NCI-H2107 (cell line): ENCODE measurements at places on chromosomes 7 and 10.

DNA sequence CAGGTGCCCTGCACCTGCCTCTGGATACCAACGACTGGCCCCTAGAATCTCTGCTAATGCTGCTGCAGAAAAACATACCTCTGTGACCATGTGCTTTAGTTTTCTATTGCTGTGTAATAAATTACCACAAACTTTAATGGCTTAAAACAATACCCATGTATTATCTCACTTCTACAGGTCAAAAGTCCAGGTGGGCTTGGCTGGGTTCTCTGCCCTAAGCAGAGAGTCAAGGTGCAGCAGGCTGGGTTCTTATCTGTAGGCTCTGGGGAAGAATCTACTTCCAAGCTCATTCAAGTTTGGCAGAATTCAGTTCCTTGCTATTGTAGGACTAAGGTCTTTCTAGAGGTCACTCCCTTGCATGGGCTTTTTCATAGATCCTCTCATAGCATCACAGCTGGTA is 52.3 kb downstream of the CCDC71L start:
- DNase-seq, result no peak

DNA sequence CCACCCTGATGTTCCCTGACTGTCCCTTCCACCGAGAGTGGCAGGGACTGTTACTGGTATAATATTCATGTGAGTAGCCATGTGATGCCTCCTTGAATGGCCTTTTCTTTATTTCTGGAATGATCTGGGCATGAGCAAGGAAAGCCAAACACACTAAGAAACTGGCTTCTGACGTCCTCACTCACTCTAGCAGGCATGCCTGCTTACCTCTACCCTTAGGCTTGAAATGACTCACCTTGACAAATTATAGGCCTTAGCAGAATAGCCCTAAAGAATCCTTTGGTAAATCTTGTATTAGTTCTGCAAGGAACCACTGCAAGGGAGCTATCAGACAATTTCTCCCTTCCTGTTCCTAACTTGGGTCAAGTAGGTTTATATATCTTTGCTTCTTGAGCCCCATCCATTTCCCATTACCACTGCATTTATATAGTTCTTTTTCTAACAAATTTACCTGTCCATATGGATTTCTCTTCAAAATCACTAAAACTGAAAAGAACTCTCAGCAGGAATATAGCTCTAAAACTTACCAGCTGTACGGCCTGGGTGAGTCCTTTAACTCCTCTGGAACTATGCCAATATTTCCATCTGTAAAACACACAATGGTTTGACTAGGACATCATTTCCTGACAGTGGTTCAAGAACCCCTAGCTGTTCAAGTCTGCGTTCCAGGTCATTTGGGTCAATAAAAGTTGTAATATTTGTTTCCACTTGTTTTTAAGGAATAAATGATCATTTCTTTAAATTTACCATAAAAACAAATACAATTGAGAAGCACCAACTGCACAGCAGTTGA is 13.0 kb upstream of the NDUFA5 start:
- DNase-seq, result no peak

DNA sequence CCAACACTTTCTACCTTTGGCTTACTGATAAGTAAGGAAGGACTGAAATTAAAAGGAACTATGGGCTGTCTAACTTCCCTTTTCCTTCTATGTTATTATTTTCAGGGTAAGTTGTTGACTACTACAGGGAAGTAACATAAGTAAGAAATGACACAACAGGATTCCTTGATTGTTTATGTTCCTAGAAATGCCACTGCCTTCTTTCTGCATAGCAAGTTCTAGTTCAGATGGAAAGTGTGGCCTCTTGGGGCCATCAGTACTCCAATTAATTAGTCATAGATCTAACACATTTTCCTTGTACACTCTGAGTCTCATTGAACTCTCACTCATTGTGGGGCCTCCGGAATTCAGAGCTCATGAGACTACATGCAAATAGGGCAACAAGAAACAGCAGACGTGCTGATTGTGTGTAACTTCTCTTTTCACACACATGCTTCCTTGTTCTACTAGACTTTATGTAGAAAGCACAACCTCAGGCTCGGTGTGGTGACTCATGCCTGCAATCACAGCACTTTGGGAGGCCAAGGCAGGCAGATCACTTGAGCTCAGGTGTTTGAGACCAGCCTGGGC is 35.3 kb upstream of the HIBADH start:
- no peak for DNase-seq

- DNase-seq, result no peak
Measured at GRCh38 chr10:81873932-81874816, 820 bp upstream of the NRG3 start.

- no peak for DNase-seq
Measured at GRCh38 chr7:70539205-70539604, 592.7 kb upstream of the GALNT17 start.

DNA sequence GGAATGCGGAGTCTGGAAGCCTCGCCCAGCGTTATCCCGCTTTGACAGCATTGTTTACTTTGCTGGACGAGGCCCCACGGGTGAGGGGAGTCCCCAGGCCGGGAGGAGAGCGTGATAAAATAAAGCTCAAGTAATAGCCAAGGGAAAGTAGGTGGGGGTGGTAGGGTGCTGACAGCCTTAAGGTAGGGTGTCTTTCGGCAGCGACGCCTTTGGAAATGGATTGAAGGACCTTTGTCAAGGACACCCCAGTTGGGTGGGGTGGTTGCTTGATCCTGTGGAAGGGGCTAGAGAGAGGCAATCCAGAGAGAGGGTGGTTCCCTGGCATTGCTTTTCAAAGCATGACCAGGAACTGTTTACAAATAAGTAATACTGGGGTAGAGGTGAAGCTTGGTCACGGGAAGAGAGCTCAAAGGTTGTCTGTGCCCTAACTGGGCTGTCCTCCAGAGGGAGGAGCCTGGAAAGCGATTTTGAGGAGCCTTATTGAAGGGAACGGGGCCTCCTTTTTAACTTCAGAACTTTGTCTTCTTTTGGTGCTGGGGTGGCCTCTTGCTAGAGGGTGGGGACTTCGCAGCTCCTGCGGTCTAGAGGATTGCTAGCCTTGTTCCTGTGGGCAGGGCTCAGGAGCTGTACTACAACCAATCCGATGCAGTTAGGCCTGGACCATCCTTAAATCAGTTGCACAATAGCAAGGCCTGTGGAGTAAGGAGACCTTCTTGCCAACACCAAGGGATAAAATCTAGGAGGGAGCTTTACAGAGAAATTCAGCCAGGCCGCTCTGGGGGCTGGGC is 1.3 kb downstream of the EIF4EBP2 start:
- DNase-seq, result no peak

GRCh38 chr7:153389261-153389660 is 629.7 kb downstream of the ACTR3B start:
- DNase-seq, result no peak

- no peak for DNase-seq
Measured at GRCh38 chr7:90846192-90846591, 250.1 kb downstream of the CDK14 start.

- DNase-seq, result no peak
Measured at GRCh38 chr7:42120191-42120590, 116.8 kb downstream of the GLI3 start.

GRCh38 chr7:23925088-23925487 is 215.1 kb downstream of the STK31 start:
- DNase-seq, result no peak

GRCh38 chr7:27162561-27163287 is 2.6 kb downstream of the HOXA9 start:
- no peak for DNase-seq

- no peak for DNase-seq
Measured at GRCh38 chr10:120251821-120252442, 205.1 kb upstream of the PLPP4 start.

GRCh38 chr7:9890092-9890491 is 1083.6 kb upstream of the PHF14 start:
- no peak for DNase-seq

GRCh38 chr10:125226005-125226404 is 65.6 kb upstream of the CTBP2 start:
- DNase-seq, result no peak

DNA sequence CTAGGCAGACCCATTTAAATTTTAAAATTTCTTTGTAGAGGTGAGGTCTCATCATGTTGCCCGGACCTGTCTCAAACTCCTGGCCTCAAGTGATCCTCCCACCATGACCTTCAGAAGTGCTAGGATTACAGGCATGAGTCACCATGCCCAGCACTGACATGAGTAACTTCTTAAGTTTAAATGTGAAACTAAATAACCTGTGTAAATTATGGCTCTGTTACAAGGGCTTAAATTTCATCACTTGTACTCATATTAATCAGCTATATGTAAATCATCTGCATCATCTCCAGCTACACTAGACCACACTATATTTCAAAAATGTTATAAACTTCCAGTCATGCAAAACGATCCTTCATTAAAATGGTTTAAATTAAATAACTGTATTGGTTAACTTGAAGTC is 56.1 kb downstream of the ATAD1 start:
- DNase-seq, result no peak

GRCh38 chr10:132355754-132356153 is 23.8 kb downstream of the LRRC27 start:
- DNase-seq, result no peak

DNA sequence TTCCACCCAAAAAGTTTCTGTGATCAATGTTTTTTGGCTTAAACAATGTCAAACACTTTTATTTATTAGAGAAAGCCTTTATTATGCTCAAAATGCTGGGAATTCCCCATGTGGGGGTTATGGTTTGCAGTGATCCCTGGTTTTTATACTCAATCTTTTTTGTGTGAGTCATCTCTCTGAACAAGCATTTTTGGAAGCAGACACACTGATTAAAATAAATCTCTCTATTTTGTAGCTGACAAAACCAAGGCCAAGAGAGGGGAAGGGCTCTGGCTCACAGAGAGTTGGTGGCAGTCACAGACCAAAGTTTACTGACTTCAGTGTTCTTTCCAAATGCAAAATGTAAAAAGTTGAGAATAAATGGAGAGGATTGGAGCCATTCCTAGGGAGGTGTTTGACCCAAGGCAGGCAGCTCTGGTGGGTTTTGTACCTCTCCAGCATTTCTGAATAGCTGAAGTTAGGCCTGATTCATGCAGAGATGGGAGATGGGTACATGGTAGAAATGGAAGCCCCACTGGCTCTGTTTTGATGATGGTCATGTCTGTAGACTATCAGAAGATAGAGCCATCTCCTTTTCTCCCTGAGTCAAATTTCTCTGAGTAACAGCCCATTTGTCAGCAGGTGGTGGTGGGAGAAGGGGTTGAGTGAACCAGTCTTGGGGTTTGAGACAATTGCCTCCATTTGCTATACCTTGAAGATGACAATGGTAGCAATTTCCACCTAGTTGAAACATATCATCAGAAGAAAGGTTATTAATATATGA is 45.4 kb upstream of the NAMPT start:
- no peak for DNase-seq

- DNase-seq, result no peak
Measured at GRCh38 chr7:73712773-73713172, 6.7 kb downstream of the STX1A start.

- no peak for DNase-seq
Measured at GRCh38 chr7:44244282-44244681, 43.5 kb downstream of the YKT6 start.

GRCh38 chr7:118057404-118057803 is 126.6 kb upstream of the LSM8 start:
- DNase-seq, result no peak

DNA sequence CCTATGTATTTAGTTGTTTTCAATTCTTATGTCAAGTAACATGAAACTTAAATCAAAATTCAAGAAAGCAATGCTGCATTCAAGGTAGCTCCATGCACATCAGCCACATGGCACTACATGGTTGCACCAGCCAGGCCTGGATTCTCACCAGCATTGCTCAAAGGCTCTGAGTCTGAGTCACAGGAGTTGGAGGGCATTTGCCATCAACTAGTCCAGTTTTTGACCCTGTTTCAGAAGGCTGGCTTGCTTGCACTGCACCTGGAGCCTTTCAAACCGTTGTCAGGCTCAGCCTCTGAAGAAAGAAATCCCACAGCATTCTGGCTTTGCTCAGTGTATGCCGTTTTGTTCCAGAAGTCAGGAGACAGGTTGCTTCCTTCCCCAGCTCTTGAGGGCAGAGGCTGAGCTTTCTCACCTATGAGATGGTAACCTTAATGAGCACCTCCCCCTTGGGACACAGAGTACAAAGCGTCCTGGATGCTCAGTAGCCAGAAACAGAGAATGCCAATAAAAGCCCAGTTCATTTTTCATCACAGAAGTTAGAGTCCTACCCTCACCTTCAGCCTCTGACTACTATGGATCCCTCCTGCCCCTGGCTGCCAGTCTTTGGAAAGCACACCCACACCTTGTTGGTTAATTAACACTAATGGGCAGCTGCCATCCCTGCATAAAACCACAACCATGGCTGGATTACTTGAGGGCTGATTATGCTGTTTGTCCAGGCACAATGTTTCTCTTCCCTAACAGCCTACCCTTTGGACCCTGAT is 288.4 kb upstream of the LRRTM3 start:
- no peak for DNase-seq

GRCh38 chr7:31423994-31424393 is 83.5 kb upstream of the NEUROD6 start:
- no peak for DNase-seq

DNA sequence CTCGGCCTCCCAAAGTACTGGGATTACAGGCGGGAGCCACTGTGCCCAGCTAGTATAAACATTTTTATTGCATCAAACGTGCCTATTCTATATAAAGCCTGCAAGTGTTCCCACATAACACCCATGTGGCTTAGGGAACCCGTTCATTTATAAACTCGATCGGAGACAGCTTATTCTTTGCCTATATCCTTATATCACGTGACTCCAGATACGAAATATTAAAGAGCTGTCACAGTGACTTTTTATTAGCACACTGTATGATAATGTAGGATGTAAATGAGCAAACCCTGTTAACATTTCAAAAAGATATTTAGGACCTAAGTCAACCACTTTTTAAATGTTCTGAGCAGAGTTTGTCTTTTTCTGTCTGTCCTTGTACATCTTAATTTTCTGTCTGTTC is 642.9 kb upstream of the ADARB2 start:
- no peak for DNase-seq

GRCh38 chr10:73358331-73359279 is at the start of gene CFAP70:
CFAP70 (minus strand) TSS chr10:73358864; CDS start chr10:73354796, 4,068 bp downstream.
- peak; percentile 85 for DNase-seq

DNA sequence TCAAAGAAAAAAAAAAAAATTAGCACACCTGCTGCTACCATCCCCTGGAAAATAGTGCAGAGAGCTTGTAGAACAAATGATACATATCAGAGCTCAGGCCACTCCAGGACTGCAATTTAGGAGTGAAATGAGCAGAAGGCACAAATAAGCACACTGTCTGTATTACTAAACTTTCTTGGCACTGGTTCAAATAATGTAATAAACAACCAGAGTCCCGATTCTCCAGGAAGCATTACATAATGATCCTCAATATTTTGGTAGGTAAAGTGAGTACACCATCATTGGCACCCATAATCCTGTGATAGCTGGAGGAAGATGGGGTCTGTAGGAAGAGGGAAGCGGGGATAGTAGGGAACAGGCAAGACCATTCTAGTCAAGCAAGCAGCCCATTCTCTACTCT is 74.3 kb downstream of the SVOPL start:
- DNase-seq, result no peak

DNA sequence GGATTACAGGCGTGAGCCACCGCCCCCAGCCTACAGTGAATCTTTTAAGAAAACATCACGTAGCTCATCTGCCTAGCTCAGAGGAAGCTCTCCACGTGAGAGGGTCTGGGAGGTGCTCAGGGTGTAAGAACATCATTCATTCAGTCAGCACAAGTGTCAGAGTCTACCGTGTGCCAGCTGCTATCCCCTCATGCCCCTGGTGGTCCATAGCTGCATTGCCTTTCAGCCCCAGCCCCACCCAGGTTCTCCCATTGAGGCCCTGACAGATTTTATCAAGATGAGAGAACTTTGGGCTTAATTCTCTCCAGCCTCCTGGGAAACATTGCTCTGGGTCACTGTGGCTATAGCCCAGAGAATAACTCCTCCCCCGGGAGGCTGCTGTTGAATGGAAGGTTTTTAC is 45.1 kb downstream of the ZNF503 start:
- no peak for DNase-seq
